ENCODE measurements at places on chromosomes 3 and 15.

GRCh38 chr3:123287051-123287961, 85.6 kb downstream of the SEC22A start:
- no peak for DNase-seq

GRCh38 chr15:79970624-79971434, at the start of gene BCL2A1:
TSS of gene BCL2A1 (minus strand) at chr15:79971196. CDS start at chr15:79971119, 77 bp downstream.
- DNase-seq = no peak

GRCh38 chr3:140727886-140728285, 50.0 kb downstream of the TRIM42 start:
- no peak for DNase-seq

DNA sequence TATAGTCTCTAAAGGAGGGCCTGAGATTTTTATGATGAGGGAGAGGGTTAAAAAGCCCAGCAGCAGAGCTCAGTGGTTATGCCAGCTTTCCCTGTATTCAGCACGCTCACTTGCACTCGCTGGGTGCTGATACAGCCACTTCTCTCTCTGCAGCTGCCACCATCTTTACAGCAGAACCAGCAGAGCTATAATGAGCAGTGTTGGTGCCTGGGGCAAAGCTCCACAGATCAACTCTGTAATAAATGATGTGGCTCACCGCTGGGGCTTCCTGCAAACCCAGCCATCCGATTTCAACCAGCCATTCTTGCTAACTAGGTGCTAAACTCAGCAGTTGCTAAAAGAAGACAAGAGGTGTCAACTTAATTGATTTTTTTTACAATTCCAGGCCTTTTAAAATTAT, 48.0 kb downstream of the ARNT2 start:
- DNase-seq = no peak

- peak; percentile 49 for DNase-seq
Measured at GRCh38 chr15:88484682-88485331, 17.3 kb downstream of the MRPS11 start.

- DNase-seq = no peak
Measured at GRCh38 chr3:99627062-99627826, 11.2 kb upstream of the COL8A1 start.

GRCh38 chr3:69165744-69166143, 43.3 kb upstream of the LMOD3 start:
- no peak for DNase-seq

GRCh38 chr3:71461749-71462483, 121.6 kb downstream of the FOXP1 start:
- DNase-seq = no peak

DNA sequence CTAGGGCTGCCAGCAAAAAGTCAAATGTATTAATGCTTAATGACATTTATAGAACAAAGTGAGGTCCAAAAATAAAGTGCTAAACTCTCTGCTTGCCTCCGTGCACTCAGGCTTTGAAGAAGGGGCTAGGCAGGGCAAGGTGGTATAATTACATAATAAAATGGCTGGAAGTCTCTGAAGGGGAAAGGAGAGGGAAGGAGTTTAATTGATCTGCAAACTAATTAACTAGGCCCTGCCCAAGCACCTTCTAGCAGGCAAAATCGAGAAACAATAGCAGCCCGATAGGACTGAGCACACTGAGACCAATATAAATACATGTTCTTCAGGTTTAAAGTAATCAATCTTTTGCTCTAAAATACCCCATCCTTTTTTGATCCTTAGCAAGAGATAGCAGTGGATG, 13.0 kb downstream of the DIS3L start:
- no peak for DNase-seq

All from right hindlimb (tissue), 1 donor.